Naive thymus-derived CD4-positive, alpha-beta T cell (primary cell): ENCODE measurements at places on chromosomes 16 and 17.
A peak's percentile ranks its signal among the peaks of the same experiment; 100 is the strongest.

DNA sequence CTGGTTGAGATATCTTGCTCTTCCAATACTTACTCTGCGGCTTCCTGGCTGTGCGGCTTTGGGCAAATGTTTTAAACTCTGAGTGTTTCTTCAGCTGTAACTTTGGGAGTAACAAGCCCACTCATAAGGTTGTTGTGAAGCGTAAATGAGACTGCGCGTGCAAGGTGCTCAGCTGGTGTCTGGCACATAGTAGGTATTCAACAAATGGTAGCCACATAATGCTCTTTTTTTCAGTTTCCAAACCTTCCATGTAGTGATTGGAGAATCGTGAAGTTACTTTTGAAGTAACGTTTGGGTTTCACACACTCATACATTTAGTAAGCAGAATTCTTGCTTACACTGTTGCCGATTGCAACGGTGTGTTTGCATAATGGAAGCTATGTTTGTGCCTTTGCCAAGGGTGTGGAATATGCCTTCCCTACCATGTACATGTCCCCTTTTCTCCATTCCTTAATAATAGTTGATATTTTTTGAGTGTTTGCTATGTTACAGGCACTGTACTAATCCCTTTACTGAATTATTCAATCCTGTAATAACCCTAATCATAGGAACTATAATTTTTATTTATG lies 829 bp downstream of the DHRS7B start:
- DNase-seq, result no peak

DNA sequence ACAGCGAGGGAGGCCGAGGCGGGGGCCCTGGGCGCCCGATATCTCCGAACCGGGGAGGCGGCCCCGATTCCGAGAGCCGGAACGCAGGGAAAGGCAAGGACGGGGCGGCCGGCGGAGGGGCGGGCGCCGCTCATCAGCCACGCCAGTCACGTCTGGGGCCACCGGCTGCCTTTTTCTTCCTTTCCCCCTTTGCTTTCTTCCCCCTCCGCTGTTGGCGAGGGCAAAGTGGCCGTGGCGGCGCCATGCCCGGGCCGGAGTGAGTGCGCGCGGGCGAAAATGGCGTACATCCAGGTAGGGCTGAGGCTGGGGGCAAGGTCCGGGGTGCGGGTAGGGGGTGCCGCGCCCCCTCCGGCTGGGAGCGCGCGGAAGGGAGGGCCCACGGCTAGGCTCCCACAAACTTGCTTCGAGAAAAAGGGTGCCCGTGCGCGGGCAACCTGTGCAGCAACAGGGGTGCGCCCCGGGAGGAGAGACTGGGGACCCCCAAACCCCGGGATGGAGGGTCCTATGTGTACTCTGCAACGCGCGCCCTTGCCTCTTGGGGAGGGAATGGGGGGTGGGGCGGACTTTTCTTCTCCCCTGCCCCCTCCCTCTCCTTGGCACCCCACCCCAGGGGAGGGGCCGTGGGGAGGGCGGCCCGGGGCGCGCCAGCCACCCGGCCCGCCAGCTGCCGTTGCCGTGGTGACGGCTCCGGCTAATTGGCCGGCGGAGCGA lies 486 bp downstream of the SYT17 start:
- DNase-seq, result no peak

DNA sequence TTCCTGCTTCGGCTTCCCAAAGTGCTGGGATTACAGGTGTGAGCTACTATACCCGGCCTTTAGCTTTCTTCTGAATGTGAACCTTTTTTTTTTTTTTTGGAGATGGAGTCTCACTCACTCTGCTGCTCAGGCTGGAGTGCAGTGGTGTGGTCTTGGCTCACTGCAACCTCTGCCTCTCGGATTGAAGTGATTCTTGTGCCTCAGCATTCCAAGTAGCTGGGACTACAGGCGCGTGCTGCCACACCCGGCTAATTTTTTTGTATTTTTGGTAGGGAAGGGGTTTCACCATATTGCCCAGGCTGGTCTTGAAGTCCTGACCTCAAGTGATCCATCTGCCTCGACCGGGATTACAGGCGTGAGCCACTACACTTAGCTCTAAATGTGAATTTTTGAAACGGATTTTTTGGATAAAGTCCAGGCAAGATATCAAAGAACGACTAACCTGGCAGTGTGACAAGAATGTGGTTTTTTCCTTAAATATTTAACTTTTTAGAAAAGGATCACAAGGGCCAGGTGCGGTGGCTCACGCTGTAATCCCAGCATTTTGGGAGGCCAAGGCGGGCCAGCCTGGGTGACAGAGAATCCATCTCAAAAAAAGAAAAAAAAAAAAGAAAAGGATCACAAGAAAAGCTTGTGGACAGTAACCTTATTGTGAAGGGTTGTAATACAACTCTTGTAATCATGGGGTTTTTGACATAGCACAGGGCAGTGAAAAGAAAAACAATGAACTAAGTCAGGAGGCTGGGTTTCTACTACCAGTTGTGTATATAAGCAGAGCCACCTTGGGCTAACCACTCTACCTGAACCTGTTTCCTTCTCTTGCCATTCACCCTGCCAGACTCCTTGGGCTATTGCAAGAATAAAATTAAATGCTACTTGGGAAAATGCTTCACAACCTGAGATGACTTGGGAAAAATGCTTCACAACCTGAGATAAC lies 6.2 kb downstream of the BRCA1 start:
- DNase-seq, result no peak

DNA sequence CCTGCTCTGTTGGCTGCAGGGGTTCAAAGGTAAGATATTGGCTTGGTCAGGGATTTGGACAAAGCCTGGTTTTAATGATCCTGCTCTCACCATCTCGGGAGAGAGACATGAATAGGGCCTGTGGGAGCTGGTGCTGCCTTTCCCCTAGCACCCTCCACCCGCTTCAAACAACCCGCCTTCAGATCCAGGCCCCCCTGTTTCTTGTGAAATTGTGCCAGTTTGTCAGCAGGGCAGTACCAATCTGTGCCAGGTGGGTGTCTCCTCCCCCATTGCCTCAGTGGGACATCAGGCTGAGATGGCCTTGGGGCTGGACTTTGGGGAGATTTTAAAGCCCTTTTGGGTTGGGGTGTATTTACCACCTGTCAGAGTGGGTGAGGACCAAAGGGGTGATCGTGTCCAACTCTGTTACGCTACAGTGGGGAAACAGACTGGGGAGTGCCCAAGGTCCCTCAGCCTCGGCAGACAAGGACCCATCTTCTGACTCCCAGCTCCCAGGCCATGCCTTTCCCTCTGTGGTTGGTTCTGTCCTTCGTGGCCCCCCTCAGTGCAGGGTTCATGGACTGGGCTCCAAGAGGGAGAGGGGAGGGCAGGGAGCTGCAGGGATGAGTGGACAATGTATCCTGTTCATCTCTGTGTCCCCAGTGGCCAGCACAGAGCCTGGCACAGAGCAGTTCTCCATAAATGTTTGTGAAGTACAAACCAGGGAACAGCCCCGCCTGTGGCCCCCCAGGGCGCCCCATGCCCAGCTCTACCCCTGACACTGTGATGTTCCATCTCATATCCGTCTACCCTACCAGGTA lies 3.3 kb downstream of the ARHGAP23 start:
- no peak for DNase-seq

GRCh38 chr17:19376811-19377210 lies 1.5 kb upstream of the MAPK7 start:
- no peak for DNase-seq

DNA sequence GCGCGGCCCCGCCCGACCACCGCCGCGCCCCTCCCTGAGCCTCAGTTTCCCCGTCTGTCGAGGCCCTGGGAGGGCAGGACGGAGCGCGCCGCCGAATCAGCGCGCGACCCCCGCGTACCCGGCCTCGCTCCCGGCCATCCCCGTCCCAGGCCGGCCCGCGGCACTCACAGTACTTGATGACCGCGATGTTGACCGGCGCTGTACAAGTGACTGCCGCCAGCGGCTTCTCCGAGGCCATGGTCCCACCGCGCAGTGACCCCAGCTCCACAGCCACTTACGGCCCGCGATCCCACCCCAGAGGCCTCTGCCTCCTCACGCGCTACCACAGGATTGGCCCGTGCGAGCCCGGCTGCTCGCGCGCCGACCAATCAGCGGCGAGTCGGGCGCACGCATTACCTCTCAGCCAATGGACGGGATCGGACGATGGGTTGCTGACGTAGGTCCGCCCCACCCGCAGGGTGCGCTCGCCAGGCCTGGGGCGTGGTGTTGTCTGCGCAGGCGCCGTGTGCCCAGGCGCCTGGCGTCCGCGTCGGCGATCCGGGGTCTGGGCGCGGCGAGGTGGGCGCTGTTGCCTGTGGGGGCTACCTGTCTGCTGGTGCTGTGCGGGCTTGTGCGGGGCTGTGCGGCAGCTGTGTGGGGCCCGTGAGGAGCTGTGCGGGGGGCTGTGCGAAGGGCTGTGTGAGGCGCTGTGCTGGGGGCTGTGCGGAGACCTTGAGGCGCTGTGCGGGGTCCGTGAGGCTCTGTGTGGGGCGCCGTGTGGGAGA lies at the start of gene MVD:
TSS of gene MVD (minus strand) at position 249 of the 764 bp plus-strand sequence. CDS start at position 238, 11 bp downstream.
- DNase-seq, result peak; percentile 88

DNA sequence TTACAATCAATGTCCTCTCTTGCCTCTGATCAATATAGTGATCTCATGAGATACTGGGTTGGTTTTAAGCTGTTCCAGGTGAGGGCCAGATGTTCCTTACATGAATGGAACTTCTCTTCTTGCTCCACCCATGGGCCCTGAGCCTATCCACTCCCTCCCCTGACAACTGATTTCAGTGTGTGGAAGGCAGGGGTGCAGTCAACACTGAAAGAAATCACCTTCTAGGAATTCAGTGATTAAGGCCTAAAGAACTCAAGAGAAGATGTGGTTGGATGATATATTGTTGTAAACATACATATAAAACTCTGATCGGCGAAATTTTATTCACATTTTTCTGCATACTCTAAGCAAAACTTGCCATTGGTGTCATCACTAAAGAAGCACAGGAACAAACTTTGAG lies 6.7 kb upstream of the GOSR2 start:
- DNase-seq, result no peak

DNA sequence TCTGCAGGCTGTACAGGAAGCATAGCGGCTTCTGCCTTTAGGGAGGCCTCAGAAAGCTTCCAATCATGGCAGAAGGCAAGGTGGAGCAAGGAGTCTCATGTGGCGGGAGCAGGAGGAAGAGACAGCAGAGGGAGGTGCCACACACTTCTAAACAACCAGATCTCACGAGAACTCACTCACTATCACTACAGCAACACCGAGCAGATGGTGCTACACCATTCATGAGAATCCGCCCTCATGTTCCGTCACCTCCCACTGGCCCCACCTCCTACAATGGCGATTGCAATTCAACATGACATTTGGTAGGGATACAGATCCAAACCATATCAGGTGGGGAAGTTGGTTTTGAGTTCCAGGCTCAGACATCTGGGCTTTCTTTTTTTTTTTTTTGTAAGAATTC lies 31.9 kb upstream of the NUDT7 start:
- no peak for DNase-seq

DNA sequence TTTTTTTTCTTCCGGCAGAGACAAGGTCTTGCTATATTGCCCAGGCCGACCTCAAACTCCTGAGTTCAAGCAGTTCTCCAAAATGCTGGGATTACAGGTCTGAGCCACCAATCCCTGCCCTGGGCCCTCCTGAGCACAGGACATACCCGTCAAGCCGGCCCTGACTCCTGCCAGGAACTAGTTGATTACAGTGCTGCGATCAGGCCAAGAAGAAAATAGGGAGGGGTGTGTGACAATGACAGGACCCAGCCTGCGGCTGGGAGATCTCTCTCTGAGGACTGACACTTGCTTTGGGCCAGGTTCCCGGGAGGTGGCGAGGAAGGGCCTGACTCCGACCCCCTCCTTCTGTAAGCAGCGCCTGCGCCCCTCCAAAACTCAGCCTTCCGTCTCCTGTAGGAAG lies 276.6 kb downstream of the MRTFB start:
- no peak for DNase-seq

- no peak for DNase-seq
Observed at GRCh38 chr16:20846030-20846429, 39.7 kb downstream of the REXO5 start.

GRCh38 chr16:78866521-78866920 lies 734.0 kb downstream of the MAF start:
- DNase-seq, result no peak

- DNase-seq, result no peak
Observed at GRCh38 chr16:23015580-23015979, 133.7 kb downstream of the USP31 start.

- DNase-seq, result no peak
Observed at GRCh38 chr17:16199093-16199492, 16.2 kb downstream of the NCOR1 start.

DNA sequence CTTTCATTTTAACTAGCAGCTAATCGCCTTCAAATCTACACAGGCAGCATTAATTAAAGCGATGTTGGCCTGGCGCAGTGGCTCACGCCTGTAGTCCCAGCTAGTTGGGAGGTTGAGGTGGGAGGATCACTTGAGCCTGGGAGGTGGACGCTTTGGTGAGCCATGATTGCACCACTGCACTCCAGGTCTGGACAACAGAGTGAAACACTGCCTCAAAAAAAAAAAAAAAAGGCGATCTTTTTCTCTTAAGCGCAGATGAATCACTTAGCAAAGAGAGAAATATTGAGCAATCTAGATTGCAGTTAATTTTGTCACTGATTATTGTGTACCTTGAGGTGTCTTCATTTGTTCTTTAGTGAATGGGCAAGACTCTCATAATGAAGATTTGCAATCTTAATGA lies 12.4 kb downstream of the SNTB2 start:
- no peak for DNase-seq

GRCh38 chr17:10127819-10128425 lies 70.5 kb downstream of the GAS7 start:
- no peak for DNase-seq

GRCh38 chr17:55770196-55770870 lies 19.5 kb downstream of the PCTP start:
- peak; percentile 7 for DNase-seq

DNA sequence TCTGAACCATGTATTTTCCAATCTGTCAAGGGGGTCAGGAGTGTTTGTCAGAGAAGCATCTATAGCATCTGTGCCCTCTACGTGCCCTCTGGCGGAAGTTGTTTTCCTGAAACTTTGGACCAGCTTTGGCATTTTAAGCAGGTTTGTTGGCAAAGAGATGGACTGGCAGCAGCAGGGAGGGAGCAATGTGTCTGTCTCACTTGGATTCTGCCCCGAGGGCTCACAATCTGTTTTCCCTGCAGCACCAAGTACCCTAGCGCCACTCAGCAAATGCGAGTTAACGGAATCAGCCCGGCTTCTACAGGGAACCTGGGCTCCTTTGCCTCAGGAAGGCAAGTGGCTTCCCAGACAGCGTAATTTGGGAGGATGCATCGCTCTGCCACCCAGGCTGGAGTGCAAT lies 17.4 kb downstream of the DUSP14 start:
- no peak for DNase-seq

- DNase-seq, result no peak
Observed at GRCh38 chr17:75194879-75195278, 10.6 kb upstream of the NUP85 start.

GRCh38 chr16:52308051-52308450 lies 238.9 kb downstream of the TOX3 start:
- DNase-seq, result no peak

- no peak for DNase-seq
Observed at GRCh38 chr17:83192161-83192788, 112.9 kb downstream of the METRNL start.
